Stimulated activated CD4-positive, alpha-beta T cell treated with anti-CD3 and anti-CD28 coated beads, Interleukin-1b, Interleukin-23, amount 100 ng/mL, for 48 hours (primary cell): ENCODE measurements at places on chromosomes 6 and 20.

DNA sequence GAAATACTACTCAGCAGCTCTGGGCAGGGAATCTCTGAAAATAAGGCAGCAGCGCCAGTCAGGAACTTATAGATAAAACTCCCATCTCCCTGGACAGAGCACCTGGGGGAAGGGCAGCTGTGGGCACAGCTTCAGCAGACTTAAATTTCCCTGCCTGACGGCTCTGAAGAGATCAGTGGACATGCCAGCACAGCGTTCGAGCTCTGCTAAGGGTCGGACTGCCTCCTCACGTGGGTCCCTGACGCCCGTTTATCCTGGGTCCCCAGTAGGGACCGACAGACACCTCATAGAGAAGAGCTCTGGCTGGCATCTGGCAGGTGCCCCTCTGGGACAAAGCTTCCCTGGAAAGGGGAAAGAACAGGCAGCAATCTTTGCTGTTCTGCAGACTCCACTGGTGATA lies 59.0 kb downstream of the COL21A1 start:
- no peak for DNase-seq

DNA sequence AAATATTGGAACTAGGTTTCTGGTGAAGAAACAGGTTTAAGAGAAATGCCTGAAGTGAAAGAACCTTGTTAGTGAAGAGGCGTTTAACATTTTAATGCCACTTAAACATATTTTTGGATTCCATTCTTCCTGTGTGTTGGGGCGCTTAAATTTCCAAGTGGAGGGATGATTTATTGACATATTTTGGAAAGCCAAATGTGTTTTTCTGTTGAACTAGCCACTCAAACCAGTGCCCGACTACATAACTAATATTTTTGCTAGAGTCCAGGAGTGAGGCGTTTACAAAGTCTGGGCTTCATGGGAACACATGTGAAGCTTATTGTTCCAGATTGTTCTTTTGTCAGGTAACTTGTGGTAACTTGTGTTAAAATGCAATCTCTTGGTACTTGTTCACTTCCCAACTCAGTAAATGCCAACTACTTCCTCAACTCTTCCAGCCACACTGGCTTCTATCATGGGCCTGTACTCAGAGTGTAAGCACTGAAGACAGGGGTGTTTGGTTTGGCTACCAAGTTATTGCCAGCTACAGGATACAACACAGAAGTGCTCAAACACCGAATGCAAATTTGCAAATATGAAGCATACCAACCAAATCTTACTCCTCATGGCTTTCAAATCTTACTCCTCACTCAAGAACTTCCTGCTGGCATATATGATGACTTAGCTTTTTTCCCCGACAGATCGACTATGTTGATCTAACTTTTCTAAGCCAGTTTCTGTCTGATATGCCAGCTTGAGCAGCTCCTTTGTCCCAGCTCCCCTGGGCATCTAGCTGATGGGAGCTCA lies 2.0 kb upstream of the ZNFX1 start:
- no peak for DNase-seq

- DNase-seq = no peak
Measured at GRCh38 chr6:121285041-121285440, 49.2 kb downstream of the TBC1D32 start.

GRCh38 chr6:40719671-40720374 lies 132.7 kb upstream of the LRFN2 start:
- DNase-seq = no peak

GRCh38 chr6:162856885-162857284 lies 129.1 kb downstream of the PACRG start:
- no peak for DNase-seq

- no peak for DNase-seq
Measured at GRCh38 chr20:56922497-56922896, 293.4 kb downstream of the TFAP2C start.

GRCh38 chr20:57013217-57013616 lies 253.2 kb downstream of the BMP7 start:
- no peak for DNase-seq

GRCh38 chr6:52356017-52356416 lies 5.9 kb upstream of the PAQR8 start:
- no peak for DNase-seq

- DNase-seq = no peak
Measured at GRCh38 chr6:158026901-158027589, 45.4 kb downstream of the SYNJ2 start.

DNA sequence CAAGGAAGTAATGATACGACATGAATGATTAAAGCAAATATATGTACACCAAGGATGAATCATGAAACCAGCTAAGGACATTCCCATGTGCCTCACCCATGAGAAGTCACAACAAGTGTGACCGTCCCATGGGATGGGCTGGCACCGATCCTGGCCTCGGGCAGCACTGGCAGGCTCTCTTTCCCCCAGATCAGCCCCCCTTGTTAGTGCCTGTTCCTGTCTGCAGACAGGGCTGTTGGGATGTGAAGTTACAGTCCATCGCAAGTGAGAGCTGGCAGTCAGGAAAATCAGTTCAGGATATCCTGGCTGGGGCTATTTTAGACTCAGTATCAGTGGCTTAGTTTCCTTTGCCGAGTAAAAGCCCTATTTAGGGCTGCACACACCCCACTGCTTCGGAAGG lies 129.2 kb upstream of the SNX9 start:
- no peak for DNase-seq

GRCh38 chr6:33589731-33590530 lies 9.9 kb upstream of the BAK1 start:
- DNase-seq = peak; percentile 43

DNA sequence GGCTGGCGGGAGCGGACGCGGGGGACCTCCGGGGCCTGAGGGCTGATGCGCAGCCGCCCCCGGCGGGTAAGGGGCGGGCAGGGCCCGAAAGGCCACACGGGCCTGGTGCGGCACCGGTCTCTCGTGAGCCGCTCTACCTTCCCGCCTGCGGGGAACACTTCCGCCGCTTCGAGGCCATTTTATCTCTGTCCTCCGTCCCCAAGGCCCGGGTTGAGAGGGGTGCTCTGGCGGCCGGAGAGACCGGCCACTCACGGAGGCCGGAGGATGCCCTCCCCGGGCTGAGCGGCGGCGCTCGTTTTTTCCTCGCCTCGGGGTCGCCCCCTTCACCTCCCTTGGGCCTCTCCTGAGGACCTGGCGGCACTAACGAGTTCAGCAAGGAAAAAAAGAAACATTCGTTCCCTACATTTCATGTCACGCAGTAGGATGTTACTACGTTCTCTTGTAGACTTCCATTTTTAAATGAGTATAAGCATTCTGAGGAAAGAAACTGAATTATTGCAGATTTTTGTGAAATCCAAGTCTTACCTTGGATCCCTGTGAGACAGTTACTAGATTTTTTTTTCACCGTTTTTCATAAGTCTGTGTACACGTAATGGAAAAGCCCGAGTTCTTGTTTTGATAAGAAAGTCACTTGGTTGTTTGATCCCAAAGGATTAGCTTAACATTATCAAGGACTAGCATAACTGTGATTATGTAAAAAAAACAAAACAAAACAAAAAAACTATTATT lies 575 bp downstream of the WTAP start:
- DNase-seq = peak; percentile 51

GRCh38 chr6:142463988-142464387 lies 162.2 kb downstream of the ADGRG6 start:
- no peak for DNase-seq
